Mesenchymal stem cell (in vitro differentiated cells and primary cell): ENCODE measurements at places on chromosomes 16 and 17.
A peak's percentile ranks its signal among the peaks of the same experiment; 100 is the strongest.

GRCh38 chr17:28547623-28548416 is 4.6 kb downstream of the UNC119 start:
- peak; percentile 62 for DNase-seq

GRCh38 chr16:89094252-89094879 is 714 bp downstream of the ACSF3 start:
- DNase-seq, result peak; percentile 33

- DNase-seq, result no peak
Measured at GRCh38 chr16:86002178-86002900, 103.4 kb downstream of the IRF8 start.

- DNase-seq, result peak; percentile 30
Measured at GRCh38 chr17:2057760-2058585, 3.1 kb downstream of the HIC1 start.

DNA sequence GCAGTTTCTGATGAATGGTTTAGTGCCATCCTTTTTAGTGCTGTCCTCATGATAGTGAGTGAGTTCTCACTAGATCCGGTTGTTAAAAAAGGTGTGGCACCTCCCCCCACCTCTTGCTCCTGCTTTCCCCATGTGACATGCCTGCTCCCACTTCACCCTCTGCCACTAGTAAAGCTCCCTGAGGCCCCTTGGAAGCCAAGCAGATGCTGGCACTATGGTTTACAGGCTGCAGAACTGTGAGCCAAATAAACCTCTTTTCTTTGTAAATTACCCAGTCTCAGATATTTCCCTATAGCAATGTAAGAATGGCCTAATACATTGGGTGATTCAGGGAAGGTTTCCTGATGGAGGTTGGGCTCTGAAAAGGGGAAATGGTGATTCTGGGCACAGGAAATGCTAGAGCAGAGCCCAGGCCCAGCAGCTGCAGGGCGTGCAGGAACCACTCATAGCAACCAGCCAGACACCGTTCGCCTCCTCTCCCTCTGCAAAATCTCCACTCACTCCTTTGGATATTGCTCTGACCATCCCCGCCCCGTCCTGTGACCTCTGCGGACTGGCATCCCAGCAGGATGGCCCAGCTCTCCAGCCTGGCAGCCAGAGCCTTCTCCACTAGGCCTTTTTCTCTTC is 2.6 kb upstream of the ADORA2B start:
- no peak for DNase-seq

DNA sequence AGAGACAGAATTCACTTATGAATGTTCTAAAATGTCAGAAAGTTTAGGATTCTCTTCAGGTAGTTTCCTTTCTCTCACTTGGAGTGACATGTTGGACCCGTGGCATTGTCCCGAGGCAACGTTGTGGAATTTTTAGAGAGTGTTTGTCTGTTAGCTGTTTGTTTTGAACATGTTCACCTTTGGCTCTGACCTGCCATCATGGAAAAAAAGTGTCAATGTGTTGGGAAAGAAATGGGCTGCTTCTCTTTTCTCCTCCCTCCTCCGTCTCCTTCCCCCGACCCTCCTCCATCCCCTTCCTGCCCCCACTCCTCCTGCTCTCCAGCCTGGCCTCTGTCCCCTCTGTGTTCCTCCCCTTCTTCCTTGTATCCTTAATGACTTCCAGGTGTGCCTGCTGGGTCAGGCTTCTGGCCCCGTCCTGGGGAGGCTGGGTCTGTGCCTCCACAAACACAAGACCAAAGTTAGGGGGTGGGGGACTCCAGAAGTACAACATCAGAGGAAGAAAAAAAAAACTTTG is 463.1 kb downstream of the MAF start:
- DNase-seq, result no peak

DNA sequence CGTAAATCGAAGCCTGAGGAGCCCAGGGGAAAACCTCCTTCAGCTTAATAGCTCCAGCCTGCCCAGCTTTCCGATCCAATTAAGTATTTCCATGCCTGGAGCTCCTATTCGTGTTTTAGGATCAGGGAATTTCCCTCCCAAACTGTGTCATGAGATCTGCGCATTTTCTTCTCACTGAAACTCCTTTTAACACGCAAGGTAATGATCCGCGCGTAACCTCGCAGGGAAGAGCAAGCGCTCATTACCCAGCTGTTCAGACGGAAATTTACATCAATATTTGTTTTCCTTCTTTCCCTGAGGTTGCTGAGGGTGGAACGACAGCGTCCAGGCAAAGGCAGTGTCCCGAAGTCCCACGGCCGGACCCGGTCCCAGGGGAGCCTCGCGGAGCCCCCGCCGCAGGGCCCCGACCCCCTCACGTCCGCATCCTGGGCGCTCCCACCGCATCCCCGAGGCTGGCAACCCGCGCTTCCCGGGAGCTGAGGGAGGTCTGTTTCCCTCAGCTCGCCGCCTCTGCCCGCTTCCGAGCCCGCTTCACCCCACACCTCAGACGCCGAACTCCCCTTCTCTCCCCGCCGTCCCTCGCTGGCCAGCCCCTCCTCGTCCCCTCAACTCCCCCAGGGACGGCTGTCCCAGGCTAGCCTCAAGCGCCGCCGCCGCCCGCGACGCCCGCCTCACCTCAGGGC is 415 bp downstream of the ABCA5 start:
- DNase-seq, result peak; percentile 81

- DNase-seq, result peak; percentile 53
Measured at GRCh38 chr17:55576996-55577586, 65.8 kb upstream of the SMIM36 start.

GRCh38 chr16:89922477-89922883 is 662 bp upstream of the TUBB3 start:
- peak; percentile 97 for DNase-seq
